Activated CD8-positive, alpha-beta memory T cell treated with anti-CD3 and anti-CD28 coated beads for 24 hours (primary cell): ENCODE measurements at places on chromosomes 7 and 10.

DNA sequence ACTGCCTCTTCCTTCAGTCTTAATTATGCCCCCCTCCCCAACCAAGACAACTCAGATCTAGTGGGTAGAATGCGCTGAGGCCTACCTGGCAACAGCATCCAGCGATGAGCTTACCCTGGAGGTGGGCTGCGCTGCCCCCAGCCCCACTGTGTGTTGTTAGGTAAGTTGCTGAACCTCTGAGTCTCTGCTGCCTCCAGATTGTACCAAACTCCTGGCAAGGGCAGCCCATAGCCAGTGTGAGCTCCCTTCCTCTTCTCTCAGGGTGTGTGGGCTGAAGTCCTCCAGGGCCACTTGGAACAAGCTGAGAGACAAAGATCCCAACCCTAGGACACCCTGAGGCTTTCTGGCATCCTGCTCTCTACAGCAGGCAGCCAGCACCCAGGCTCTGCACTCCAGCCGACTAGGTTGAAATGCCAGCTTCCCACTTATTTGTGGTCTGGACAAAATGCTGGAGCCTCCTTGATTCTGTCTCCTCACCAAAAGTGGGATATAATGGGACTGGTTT lies 135.3 kb downstream of the ARHGAP22 start:
- DNase-seq: peak; percentile 46

- no peak for DNase-seq
These were observed 73.5 kb downstream of the CYTH3 start for GRCh38 chr7:6198689-6199595.

GRCh38 chr7:155298288-155298833 lies 683 bp downstream of the INSIG1 start:
- DNase-seq: no peak

DNA sequence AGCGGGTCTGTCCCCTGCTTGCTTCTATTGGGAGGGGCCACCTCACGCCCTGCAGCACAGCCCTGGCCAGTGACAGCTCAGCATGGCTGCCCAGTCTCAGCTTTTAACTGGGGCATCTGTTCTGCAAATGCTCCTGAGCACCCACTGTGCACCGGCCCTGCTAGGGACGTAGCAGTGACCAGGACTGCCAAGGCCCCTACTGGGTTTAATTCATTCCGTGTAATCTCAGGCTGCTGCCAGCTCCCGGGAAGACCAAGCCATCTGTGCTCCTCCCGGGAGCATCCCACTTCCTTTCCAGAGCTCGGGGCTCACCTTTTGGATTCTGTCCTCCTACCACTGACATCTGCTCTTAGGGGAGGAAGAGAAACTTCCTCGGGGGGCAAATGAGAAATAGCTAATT lies 85.2 kb downstream of the ADARB2 start:
- no peak for DNase-seq

DNA sequence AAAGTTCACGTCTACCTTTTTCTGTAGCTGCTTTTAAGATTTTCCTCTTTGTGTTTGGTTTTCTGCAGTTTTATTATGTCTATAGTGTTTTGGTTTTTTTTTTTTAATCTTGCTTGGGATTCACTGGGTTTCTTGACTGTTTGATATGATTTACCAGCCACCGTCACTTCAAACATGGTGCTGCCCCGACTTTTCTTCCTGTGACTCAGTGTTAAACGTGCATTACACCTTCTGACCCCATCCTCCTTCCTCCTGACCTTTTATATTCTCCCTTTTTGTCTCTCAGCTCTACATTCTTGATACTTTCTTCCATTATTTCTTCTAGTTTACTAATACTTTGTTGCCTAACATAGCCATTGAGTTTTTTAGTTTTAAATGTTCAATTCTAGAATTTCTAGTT lies 61.5 kb downstream of the GNA12 start:
- DNase-seq: no peak

DNA sequence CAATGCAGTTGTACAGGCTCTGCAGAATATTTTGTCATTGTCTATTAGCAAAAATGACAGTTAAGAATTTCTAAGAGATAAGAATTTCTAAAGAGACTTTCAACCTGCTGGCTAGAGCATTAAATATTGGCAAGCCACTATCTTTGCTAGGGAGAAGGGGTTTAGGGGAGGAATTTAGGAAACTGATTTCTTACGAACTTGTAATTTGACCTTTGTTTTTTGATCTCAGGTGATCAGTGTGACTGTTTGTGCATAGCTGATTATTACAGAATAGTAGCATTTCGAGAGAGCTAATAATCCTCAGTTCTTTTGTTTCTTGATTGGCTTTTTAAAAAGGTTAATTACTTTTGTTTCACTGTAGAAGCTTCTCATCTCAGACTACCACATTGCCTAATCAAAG lies 68.1 kb downstream of the ST7 start:
- DNase-seq: no peak

- DNase-seq: no peak
These were observed 154.8 kb downstream of the LRRC4 start for GRCh38 chr7:127876393-127876792.

- DNase-seq: no peak
These were observed 7.8 kb upstream of the ATOH7 start for GRCh38 chr10:68239596-68240150.

DNA sequence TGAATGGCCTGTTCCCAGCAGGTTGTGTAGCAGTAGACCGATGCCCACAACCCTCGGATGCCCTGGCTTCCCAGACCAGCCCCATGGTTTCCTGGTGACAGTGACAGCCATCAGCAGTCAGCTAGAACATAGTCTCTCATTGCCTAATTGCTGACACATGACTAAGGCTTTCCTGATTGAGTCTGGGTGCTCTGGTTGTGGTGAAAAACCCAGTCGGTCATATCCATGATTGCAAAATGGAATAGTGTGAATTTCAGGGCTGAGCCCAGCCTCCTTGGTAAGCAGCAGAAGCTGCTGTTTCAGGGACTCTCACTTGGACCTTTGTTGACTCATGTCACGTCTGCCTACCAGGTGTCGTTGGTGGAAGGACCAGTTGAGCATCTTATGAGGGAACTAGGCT lies 36.6 kb downstream of the POR start:
- no peak for DNase-seq

GRCh38 chr10:24255881-24256311 lies 47.0 kb downstream of the KIAA1217 start:
- no peak for DNase-seq

GRCh38 chr10:54702583-54703485 lies 98.2 kb downstream of the PCDH15 start:
- DNase-seq: no peak

DNA sequence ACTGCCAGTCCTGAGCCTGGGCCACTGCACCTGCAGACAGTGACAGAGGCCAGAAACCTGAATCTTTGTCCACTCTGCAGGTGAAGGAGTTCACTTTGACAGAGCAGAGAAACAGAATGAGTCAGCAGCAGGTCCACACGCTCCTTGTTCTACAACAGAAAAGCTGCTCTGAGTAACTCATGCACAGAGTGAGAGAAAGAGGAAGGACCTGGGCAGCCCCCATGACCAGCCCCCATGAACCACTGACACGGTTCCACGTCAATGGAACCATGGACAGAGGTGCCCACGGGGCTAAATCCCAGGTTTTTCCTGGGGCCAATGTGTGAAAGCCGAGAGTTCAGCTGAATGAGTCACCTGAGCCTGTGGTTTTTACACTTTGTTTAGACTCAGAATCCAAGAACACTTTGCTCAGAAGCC lies 40.8 kb upstream of the CTBP2 start:
- peak; percentile 28 for DNase-seq

- DNase-seq: no peak
These were observed 218.6 kb upstream of the SLC26A5 start for GRCh38 chr7:103664577-103664976.

DNA sequence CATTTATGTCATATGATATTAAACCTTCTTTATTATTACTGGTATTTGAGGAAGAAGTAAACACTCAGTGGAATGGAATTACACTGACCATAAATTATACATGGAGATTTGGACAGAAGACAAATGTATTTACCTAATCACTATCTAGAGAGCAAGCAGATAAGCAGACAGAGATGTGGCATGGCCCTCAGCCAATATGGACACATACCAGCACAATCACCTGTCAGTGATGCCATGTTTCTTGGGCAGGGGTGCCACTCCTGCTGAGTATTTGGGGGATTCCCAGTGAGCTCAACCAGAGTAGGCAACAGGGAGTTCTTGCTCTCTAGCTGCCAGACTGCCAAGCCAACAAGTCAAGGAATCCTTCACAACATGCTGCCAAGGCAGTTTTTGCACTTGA lies 866.3 kb upstream of the LRRN3 start:
- no peak for DNase-seq

- peak; percentile 60 for DNase-seq
These were observed 3.6 kb upstream of the MTPN start for GRCh38 chr7:135980665-135981180.

- no peak for DNase-seq
These were observed 14.0 kb upstream of the ZNF273 start for GRCh38 chr7:64888901-64889685.

- DNase-seq: no peak
These were observed 199.2 kb downstream of the PHF14 start for GRCh38 chr7:11172835-11173234.

GRCh38 chr10:103506061-103506460 lies 12.6 kb downstream of the NEURL1 start:
- peak; percentile 51 for DNase-seq

- no peak for DNase-seq
These were observed 103.3 kb upstream of the DIP2C start for GRCh38 chr10:792792-793100.

DNA sequence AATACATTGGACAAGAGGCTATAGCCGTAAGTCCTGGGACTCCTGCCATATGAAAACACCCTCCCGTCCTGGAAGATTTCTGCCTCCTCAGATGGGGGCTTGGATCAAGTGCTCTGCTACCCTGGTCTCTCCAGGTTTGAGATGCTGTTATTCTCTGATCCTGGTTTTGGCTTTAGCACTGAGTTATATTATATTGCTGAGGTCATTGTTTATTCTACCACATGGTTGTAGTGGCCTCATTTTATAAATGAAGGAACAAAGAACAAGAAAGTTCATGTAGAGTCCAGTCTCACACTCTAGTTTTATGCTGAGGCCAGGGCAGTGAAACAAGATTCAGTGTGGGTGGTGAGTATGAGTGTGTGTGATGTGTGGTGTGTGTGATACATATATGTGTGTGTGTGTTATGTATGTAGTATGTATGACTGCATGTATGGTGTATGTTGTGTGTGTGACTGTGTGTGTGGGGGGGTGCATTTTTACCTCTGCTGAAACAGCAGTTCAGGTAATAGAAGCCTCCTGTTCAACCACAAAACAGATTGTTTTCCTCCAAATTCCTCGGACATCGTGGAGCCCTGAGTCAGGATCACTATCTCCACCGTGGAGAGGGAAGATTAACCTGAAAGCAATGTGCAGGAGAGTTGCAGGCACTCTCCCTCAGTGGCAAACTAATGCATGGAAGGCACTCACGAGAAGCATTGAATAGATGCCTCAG lies 80.7 kb downstream of the C7orf25 start:
- no peak for DNase-seq

- DNase-seq: no peak
These were observed 3.8 kb upstream of the TCERG1L start for GRCh38 chr10:131315344-131315743.

- DNase-seq: no peak
These were observed 18.6 kb downstream of the AGMO start for GRCh38 chr7:15543256-15543655.

DNA sequence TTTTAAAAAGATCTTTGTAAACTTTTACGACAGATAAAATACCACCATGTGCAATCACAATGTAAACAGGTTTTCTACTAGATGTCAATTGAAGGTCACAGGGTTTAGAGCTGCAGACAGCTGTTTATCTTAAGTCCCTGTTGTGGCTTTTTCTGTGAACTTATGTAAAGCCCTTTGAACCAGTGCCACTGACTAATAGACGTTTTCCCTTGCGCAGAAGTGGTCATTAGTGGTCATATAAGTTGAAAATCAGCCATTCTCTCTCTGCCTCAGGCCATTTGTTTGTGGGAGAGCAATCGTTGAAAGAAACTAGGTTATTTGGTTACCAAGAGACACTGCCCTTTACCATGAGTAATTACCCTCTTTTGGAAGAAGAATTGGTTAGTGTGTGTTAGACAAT lies 23.9 kb downstream of the CACNB2 start:
- no peak for DNase-seq

DNA sequence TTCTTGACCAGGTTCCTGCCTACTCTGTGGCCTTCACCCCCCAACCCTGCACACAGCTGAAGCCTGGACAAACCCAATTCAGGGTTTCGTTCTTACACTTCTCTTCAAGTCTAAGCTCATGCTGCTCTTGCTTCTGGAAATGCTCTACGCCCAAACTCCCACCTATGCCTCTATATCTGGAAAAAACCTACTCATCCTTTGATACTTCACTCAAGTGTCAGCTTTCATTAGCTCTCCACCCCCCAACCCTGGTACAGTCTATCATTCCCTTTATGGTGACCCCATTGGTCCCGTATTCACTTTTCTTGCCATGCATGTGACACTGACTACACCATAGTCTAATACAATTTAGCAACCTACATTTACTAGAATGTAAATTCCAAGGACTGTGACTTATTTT lies 220.9 kb upstream of the PLXNA4 start:
- no peak for DNase-seq

DNA sequence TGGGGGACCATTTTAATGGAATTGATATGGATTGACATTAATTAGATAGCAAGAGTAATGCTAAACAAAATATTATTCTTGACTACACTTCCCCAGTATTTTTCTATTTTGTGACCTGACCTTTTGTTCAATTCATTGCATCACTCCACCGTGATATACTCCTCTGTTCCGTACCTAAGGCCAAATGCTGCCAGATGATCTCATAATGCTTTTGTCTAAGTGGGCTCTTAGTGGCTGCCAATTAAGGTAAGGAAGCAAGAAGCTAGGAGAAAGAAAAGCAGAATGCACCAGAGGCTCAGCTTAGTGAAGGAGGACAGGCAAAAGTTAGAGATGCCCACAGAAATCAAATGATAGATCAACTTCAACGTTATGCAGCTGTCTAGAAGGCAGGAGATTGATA lies 36.4 kb downstream of the FEZF1 start:
- no peak for DNase-seq

DNA sequence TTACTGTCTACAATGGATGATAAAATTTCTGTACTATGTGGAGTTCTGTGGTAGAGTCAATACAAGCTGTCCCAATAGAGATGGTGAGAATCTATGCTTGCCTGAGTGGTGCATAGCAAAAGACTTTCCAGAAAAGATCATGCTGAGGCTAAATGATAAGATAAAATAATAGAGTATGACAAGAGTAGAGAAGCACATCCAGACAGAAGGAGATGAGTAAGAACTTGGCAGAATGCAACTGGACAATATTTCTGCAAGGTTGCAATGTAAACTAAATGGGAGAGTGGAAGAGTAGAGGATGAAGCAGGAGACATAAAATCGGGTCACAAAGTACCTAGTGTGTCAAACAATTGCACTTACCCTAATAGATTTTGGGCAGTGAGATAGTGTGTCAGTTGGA lies 347.6 kb downstream of the MDFIC start:
- DNase-seq: no peak

- no peak for DNase-seq
These were observed 32.3 kb downstream of the CAV1 start for GRCh38 chr7:116557066-116557585.

DNA sequence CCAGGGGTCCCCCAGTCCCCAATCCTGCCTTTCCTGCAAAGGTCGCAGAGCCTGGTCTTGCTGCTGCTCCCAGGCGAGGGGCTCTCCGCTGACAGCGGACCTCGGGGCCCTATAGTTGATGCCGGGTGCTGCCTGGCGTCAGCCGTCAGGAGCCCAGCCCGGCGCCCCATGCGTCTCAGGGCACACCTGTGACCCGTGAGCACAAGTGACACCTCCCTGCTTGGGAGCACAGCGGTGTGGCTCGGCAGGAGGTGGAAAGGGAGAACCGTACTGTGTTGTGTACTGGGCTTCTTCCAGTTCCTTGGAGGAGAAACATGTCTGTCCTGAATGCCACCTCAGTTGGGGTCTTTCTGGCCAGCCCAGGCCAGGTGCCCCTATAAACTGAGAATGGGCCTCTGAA lies 56.7 kb downstream of the LHPP start:
- no peak for DNase-seq
